ENCODE measurements at places on chromosomes 16 and 17.

GRCh38 chr17:64723781-64724180, 61.7 kb upstream of the SMURF2 start:
- DNase-seq, result no peak

DNA sequence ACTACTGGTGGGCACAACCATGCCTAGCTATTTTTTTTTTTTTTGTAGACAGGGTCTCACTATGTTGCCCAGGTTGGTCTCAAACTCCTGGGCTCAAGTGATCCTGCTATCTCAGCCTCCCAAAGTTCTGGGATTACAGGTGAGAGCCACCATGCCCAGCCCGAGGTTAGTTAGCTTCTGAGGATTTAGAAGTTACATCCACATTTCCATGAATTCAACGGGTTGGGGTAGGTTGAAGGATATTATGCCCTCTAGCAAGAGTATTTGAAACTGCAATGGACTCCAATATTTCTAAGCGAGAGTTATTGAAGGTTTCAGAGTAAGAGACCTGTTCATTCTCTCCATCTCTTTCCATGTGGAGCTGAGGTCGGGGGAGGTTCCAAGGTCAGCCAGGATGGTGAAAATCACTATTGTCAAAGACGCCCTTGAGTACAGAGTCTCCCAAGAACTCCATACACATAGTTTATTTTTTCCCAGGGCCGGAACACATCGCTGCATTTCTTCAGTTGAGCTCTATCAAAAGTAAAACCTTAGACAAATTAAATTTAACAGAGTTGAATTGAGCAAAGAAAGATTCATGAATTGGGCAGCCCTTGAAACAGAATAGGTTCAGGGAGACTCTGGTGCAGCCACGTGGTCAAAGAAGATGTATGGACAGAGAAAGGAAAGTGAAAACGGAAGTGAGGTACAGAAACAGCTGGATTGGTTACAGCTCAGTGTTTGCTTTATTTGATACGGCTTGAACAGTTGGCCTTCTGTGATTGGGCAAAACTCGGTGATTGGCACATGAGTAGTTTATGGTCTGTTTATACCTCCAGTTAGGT, 19.0 kb upstream of the ITPRIPL2 start:
- DNase-seq, result no peak

DNA sequence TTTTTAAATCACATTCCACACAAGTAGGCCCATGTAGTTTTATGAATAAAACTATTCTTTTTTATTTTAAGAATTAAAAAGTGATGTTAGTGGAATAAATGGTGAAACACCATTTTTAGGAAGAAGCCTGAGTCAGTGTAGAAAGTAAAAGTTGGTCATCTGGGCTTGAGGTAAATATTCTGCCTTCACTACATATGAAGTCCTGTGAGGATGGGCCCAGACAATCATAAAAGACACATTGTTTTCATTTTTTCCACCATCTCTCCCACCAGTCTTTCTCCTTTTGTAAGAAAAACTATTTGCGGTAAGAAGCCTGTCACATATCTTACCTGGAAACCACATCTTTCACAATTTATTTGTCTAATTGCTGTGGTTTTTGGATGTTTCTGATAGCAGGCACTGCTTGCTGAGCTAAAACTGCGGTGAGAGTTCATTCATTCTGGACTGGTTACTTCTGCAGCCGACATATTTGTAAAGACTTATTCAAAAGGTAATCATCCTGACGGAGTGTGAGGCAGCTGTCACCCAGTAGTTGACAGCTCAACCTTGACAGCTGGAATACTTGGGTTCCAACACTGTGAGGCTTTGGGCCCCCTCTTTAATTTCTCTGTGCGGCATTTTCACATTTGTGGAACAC, 10.6 kb upstream of the RFFL start:
- DNase-seq, result no peak

DNA sequence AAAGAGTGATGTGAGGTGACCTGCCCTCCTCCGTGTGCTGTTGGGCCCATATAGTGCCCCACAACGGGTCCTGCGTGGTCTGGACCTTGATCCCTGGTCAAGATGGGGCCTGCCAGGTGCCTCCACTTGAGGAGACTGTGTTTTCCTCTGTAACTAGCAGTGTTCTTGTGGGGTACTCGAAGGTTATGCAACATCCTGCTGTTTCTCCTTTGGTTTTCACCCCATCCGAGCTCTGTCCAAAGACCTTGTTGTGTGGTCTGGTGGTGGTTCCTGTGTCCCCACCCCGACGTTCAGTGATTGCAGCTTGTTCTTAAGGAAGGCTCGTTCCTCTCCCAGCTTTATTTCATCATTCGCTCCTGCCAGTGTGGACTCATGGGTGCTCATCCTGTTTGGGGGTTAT, 38.7 kb upstream of the ZNF750 start:
- DNase-seq, result no peak

- no peak for DNase-seq
Measured at GRCh38 chr17:47636273-47637030, 13.3 kb upstream of the KPNB1 start.

DNA sequence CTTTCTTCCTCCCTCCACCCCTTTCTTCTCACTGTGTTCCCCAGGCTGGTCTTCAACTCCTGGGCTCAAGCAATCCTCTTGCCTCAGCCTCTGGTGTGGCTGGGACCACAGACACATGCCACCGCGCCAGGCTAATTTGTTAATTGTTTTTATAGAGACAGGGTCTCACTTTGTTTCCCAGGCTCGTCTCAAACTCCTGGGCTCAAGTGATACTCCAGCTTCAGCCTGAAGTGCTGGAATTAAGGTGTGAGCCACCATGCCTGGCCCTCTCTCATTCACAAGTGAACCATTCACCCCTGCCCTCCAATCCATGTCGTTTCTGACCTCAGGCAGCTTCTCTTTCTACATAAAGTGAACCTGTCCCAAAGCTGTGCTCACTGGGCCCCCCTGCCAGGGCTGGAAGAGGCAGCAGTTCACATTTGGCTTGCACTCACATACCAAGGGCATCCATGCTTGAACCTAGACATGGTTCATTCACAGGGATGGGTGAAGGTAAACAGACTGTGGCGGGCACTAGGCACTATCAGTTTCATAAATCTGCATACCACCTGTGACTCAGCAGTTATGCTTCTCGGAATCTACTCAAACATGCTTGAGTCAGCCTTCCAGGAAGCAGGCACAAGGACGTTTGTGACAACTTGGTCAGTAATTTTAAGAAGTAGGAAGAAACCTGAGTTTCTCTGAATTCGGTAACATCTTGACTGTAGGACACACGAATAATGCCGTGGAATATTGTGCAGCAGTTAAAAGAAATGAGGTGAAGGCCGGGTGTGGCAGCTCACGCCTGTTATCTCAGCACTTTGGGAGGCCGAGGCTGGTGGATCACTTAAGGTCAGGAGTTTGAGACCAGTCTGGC, 6.0 kb upstream of the RNF213 start:
- peak; percentile 49 for DNase-seq

DNA sequence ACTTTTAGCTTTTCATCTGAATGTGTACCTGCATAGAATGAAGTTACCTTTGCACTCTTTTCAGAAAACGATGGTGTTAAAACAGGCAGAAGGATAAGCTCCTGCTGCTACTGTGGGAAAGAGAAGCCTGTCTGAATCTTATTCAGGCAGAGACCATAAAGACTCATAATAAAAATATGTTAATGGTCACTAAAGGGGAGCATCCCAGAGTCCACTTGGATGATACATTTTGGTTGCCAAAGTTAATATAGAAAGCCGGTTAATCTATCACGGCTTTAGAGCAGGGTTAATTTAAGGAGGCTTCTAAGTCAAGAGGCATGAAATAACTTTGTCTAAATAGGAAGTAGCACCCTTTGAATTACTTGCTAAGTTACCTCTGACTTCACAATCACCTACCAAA, 2.9 kb downstream of the MARCHF10 start:
- no peak for DNase-seq

- DNase-seq, result no peak
Measured at GRCh38 chr16:50024207-50024606, 818 bp upstream of the CNEP1R1 start.

- DNase-seq, result no peak
Measured at GRCh38 chr17:43995150-43995471, 9.3 kb upstream of the NAGS start.

- no peak for DNase-seq
Measured at GRCh38 chr16:27824006-27824405, 239.5 kb downstream of the GSG1L start.

- peak; percentile 70 for DNase-seq
Measured at GRCh38 chr16:11297492-11298142, 16.5 kb upstream of the PRM1 start.

DNA sequence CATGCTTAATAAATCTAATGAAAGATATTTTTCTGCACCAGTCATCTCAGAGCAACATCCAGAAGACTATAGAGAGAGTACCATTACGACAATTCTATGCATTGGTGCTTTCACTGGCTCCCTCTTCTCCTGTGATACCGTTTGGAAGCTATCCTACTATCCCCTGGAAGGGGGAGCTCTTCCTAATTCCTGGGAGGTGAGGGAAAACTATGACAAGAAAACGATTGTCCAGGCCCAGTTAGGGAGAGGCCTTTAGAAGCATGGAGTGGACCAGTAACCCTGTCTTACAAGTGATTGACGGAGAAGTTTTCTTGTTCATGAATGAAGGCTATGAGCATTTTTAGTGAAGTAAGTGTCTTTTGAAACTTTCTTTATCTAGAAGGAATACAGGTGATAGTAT, 150.2 kb downstream of the TANC2 start:
- DNase-seq, result no peak

DNA sequence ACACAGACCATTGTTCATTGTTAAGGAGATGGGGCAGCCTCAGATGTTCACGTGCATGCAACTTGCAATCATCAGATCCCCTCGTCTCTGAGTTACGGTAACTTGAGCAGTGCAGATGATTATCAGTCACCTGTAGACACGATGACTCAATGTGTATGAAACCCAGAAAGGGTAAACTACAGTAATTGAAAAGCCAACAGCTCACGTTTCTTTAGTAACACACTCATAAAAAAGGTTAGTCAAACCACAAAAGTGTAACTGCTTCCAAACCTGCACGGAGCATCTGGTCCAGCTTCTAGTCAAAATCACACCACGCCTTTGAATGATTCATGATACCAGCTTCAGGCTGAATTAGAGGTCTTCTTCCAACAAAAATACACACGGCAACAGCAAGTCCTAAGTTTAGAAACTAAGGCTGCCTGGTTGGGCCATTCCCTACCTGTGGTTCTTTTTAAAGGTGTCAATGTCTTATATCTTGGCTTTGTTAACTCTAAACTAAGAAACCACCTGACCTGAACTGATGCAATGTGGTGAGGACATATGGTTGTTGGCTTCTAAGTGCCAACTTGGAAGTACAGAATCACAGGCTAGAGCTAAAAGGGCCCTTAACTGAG, 32.3 kb downstream of the GRB7 start:
- no peak for DNase-seq

DNA sequence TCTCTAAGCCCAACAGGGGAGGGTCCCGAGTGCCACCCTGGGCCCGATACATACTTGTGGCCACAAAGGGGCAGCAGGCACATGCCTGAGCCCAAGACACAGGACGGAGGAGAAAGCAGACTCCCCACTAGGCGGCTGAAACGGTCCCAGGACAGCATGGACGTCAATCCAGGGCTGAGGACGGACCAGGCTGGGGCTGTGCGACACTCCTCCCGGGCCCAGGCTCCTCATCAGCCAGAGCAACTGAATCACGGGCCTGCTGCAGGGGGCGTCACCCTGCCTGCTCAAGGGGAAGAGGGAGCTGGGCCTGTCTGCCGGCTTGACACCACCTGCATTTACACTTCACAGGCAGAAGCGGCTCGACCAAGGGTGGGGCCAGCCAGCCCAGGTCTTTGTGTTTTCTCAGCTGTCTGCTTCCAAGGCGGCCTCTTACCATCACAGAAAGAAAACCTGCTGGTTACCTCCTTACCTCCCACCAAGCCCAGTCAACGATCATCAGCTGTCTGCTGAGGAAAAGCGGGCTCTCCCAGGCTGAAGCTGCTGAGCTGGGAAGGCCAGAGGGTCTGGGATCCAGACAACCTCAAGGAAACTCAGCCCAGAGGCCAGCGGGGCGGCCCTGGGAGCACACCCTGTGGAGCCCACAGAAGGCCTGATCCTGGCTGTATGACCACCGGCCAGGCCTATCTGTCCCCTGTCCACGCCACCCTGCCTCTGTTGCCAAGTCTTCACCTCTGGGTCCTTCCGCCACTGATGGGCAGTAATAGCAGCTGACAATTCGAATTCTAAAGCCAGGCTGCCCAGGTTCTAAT, 26.4 kb downstream of the KIFC3 start:
- no peak for DNase-seq

- DNase-seq, result no peak
Measured at GRCh38 chr17:48571024-48571818, 6.9 kb downstream of the HOXB4 start.

DNA sequence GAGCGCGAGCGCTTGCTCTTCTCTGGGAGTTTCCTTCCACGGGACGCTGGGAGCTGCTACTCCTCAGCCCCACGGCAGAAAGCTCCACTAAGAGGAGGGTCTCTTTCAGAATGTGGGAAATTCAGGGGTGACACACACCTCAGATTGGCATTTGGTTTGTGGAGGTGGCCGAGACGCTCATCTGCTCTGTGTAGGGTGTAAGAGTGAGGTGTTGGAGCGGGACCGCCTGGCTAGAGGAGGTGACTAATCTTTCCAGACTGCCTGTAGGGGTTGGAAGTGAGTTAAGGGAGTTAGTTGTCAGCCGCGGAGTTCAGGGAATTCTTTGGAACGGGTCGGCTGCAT, 735 bp downstream of the PSMD11 start:
- DNase-seq, result no peak

- DNase-seq, result no peak
Measured at GRCh38 chr17:7714721-7715594, 2.6 kb upstream of the DNAH2 start.

GRCh38 chr17:44293509-44294226, 14.7 kb upstream of the RUNDC3A start:
- no peak for DNase-seq

- no peak for DNase-seq
Measured at GRCh38 chr17:1803280-1803679, 26.4 kb downstream of the SMYD4 start.

- no peak for DNase-seq
Measured at GRCh38 chr16:22381392-22381791, 7.0 kb upstream of the CDR2 start.

DNA sequence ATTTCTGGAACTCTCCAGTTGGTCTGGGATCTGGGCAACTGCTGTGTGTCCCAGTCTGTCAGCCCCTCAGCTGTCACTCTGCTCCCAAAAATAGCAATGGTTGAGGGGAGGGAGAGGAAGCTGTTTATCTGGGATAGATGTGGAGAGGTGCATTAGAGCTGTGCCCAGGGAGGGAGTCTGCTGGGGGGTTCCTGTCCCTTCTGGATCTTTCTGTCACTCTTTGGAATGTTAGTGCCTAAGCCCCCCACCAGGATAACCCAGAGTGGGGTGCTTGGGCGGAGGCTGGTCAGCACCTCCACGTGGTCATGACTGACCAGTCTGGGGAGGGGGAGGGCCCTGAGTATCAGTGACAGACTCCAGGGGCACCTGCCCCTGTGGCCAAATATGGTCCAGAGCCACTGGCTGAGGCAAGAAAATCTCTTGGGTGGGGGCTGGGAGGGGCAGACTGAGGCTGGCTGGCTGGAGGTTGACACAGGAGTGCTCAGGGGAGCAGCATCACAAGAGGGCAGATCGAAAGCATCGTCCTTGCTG, at the start of gene UNC45B:
Gene UNC45B (plus strand): TSS at position 443 of the 531 bp plus-strand sequence. CDS start 447 bp downstream, outside the sequence.
- DNase-seq, result no peak

GRCh38 chr16:23249830-23250229, 52.3 kb upstream of the SCNN1B start:
- DNase-seq, result no peak

GRCh38 chr16:58365623-58366022, 26.6 kb upstream of the GINS3 start:
- no peak for DNase-seq
